ENCODE measurements at places on chromosomes 12 and 14.
A peak's percentile ranks its signal among the peaks of the same experiment; 100 is the strongest.

DNA sequence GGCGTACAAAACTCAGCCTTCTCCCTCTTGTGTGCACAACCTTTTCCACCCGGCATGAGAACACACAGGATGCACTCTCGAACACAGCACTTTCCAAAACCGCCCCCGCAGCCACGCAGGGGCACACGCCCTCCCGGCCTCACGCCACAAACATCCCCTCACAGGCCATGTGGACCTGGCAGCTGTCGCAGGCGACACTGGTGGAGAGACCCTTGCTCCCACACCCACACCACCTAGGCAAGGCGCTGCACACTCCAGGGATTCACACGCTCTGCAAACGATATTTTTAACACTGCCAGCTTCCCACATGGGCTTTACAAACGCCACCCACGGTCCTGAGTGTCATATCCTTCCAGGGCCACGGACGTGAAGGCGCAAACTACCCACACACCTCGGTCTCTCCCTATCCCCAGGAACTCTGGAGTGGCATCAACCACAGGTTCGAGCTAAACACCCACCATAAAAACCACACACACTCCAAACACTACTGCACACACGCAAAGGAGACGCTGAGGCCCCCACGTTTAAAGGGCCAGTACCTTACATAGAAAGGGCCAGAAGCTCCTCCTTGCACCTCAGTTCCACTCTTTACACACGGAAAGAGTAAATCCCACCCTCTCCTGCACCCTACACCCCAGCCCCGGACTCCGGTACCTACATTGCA is 12.4 kb upstream of the ITGB7 start:
- DNase-seq = peak; percentile 70

DNA sequence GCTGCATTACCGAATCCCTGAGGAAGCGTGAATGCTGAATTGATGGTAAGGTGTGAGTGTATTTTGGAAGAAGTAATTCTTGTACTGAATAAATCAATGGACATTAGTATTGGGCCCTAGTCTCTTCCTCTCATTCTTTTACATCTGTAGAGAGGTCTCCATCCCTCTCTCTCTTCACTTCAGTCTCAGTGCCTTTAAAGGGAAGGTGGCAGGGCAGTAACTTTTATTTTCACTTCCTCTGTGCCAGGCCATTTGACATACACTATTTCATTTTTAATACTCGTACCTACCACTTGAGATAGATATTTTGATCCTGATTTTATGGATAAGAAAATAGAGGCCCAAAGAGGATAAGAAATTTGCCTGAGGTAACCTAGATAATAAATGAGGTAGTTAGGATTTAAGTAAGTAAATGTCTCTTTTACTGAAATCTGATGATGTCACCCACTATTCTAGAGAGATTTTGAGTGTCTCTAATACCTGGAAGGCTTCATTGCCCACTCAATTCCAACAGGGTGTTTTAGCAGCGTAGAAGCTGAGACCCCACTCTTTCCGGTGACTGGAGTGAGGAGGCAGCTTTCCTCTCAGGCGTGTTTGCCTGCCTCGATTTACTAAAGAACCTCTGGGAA is 177.9 kb upstream of the PRICKLE1 start:
- DNase-seq = no peak

- no peak for DNase-seq
Measured at GRCh38 chr14:59356767-59357166, 108.4 kb downstream of the GPR135 start.

DNA sequence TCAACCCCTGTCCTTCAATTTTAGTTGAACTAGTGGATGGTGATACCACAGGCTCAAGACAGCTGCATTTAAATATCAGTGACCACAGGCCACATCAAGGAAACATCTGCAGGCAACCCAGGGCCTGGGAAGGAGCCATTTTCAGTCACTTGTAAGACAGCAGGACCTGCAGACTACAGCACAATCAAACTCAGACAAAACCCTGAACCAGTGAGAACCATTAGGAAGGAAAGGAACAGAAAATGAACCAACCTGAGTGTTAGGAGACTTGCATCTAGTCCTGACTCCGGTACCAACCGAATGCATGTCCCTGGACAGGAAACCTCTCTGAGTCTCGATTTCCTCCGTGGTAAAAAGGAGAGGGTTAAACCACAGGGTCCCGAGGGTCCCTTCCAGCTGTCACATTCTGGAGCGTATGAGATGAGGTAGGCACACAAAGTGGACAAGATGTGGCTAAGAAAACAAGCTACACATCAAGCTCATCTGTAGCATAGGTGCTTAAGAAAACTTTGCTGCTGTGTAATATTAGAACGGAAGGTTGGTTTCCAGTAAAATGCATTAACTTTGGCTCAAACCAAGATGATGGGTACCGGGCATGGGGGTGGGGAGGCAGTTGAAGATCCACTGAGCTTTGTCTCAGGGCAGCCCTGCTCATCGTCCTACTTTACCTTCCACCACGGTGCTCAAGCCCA is 1.6 kb upstream of the CDKN1B start:
- no peak for DNase-seq

DNA sequence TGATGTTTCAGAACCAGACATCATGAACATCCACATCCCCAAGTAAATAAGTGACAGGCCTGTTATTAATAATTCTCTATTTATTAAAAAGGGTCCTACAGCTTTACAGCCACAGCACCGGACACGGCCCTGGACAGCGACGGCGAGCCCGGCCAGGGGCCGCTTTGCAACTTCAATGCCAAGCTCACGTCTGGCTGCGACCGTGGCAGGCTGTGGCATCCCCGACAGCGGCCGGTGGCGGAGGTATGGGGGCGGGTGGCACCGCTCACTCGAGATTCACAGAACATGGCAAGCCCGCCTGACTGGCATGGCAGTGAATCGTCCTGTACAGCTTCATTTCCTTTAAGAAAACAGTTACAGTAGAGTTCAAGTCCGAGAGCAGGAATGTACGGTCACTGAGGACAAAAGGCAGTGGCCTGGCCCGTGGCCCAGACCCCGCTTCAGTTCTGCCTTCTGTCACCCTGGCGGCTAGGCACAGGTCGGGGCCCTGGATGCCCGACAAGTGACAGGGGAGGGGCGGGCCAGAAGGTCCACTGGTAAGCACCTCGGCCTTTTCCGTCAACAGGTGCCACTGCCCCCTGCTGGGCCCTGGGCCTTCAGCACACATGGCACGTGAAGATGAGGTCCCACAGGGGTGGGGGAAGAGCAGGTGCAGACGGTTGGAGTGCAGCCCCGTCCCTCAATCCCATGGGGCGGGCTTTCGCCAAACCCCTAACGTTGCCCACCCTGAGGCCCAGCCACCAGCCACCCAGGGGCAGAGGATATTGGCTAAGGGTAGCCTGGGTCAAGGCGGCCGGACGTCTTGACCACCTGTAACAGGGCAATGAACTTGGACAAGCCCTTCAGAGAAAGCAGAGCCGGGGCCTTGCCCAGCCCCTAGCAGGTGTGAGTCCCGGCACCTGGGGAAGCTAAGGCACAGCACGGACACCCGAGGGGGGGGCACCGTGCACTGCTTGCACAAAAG is 30.3 kb downstream of the HIP1R start:
- no peak for DNase-seq

DNA sequence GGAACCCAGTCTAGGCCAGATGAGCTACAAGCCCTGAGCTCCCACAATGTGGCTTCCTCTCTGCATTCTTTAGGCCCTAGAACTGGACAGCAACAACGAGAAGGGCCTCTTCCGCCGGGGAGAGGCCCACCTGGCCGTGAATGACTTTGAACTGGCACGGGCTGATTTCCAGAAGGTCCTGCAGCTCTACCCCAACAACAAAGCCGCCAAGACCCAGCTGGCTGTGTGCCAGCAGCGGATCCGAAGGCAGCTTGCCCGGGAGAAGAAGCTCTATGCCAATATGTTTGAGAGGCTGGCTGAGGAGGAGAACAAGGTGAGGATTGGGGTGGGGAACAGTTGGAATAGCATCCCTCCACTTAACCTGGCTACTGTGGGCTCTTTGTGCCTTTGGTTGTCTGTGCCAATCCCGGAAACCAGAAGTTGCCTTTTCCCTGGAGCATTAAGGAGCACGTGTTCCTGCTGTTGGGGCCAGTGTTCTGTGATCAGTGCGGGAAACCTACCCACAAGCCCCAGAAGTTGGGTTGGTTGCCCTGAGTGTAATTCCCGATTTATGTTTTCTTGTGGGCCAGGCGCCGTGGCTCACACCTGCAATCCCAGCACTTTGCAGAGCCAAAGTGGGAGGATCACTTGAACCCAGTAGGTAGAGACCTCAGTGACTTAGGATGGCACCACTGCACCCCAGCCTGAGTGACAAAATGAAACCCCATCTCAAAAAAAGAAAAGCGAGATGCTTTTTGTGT is 6.4 kb downstream of the FKBP4 start:
- no peak for DNase-seq

GRCh38 chr12:91817517-91817916 is 328.1 kb downstream of the BTG1 start:
- no peak for DNase-seq

DNA sequence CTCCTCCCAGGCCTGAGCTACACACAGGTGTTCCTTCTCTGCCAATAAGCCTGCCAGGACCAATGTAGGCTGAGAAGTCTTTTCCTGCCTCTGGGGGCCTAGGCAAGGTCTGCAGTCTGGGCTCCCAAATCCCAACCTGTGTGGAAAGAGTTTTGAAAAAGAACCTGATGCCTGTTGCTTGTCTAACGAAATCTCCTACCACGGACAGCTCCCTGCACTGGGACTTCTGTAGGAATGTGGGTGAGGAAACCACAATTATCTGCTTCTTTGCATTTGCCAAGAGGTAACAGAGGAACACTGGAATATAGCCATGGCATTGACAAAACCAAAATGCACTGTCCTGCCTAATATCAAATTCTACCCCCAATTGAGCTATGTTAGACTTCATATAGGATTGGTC is 877.0 kb upstream of the TMEM132C start:
- no peak for DNase-seq

- DNase-seq = no peak
Measured at GRCh38 chr12:115609347-115609746, 668.1 kb downstream of the MED13L start.

- no peak for DNase-seq
Measured at GRCh38 chr14:29262979-29263378, 496.4 kb downstream of the FOXG1 start.

DNA sequence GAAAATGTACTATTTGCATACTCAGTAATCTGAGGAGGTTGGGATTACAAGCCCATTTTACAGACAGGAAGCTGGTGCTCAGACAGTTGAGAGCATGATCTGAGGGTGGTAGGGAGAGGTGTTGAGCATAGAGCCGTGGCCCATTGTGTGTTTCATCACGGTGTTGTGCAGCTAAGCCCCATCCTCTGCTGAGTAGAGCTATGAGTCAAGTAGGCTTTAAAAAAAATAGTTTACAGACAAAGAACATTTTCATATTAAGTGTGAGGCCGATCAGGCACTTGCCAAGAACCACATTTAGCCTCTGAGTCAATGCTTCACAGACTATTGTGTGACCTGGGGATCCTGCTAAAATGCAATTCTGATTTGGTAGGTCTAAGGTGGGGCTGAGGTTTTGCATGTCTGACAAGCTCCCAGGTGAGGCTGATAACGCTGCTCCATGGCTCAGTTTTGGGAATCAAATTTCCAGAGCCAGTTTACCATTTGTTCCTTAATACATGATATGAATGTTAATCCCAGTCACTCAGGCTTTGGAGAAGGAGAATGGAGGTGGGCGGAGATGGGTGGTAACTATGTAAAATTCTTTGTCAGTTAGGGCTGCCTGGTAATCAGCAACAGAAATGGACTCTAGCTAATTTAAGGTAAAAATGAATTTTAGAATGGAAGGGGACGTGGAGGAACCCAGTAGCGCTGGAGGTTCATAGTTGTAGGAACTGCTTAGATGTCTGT is 22.2 kb downstream of the ZNF664 start:
- DNase-seq = no peak

GRCh38 chr14:38255408-38255672 is 553 bp downstream of the CLEC14A start:
- DNase-seq = peak; percentile 70

GRCh38 chr12:123063535-123063934 is 83.1 kb downstream of the ARL6IP4 start:
- DNase-seq = no peak

- no peak for DNase-seq
Measured at GRCh38 chr12:131025939-131026702, 72.4 kb downstream of the ADGRD1 start.

DNA sequence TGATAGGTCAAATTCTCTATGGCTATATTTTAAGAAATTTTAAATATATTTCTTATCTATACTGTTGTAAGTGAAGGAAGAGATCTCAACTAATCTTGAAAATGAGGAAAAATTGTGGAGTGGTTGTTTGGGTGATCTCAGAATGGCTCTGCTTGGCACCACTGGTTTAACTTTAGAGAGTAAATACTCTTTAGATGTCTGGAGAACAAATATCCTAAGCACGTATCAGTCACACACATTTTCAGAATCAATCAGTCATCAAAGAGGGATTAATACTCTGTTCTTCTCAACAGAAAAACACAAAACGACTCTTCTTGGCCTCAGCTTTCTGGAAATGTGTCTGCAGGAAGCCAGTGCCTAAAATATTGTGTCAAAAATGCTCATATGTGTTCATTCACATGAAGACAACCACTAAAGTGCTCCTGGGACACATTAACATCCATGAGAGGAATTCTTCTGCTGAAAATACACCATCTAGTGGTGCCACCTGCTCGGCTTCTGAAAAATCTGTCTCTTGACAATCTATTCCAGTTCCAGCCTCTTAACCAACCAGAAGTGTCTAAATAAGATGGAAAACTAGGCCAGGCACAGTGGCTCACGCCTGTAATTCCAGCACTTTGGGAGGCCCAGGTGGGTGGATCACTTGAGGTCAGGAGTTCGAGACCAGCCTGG is 81.1 kb upstream of the CCDC198 start:
- DNase-seq = no peak

GRCh38 chr14:89466944-89467343 is 49.9 kb upstream of the FOXN3 start:
- peak; percentile 71 for DNase-seq

- no peak for DNase-seq
Measured at GRCh38 chr12:121628037-121628436, 1.7 kb downstream of the ORAI1 start.

DNA sequence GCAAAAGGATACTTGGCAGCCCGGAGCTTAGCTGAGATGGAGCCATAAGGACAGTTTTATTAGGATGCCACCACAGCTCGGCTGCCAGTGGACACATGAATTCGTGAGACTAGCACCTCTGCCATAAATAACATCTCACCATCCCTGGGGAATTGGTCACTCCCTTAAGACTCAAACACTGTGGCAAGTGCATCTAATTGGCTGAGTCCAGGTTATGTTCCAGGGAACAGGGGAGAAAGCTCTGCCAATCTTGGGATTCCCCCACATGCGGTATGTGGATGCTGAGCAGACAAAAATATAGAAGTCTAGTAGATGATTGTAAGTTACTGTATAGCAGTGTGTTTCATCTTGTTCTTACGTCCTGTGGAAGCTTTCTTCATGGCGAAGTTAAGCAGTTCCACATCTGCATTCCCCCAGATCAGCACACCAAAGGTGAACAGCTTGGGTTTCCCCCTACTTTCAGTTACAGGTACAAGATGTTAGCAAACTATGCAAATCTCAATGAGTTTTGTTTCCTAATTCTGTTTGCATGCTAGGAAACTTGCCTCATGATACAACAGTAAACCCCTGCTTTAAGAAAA is 131.1 kb downstream of the ETV6 start:
- DNase-seq = no peak

Data from left forelimb (tissue), 1 donor.